Fibroblast of the aortic adventitia (primary cell): ENCODE measurements at places on chromosomes 4 and X.

- no peak for DNase-seq
Observed at GRCh38 chr4:785332-786073, 40.4 kb downstream of the CPLX1 start.

- peak; percentile 39 for DNase-seq
Observed at GRCh38 chrX:115968436-115969252, 201.9 kb upstream of the AGTR2 start.

DNA sequence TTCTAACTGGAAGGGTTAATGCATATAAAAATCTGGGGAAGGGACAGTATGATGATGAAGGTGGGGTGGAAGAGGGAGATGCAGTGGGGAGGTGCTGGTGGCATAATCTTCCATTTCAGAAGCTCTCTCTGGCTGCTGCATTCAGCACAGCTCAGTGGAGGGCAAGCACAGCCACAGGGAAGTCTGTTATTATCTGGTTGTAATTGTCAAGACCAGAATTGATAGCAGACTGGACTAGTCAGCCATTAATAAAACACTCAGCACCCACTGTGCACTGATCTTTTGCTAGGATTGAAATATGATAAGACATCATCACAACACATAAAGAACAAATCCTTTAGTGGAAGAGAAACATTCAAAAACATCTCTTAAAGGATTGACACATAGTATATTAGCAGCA, 414.2 kb upstream of the LCORL start:
- no peak for DNase-seq

- DNase-seq, result no peak
Observed at GRCh38 chrX:57155171-57155570, 18.0 kb upstream of the SPIN2A start.

DNA sequence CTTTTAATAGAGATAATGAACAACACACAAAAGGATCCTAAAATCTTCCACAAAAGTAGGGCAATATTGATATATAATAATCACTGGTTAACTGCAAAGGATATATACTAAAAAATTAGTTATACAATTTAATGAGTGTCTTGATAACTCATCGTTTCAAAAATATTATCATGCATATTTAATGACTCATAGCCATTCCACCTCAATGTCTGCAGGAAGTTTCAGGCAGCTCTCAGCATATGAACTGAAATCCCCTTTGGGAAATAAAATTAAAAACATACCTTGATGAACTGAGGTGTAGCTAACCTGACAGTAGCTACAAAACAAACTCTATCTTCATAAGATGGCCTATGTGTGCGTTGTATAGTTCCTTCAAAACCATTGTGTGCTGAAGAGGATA, 62.9 kb downstream of the TMEM165 start:
- DNase-seq, result no peak

GRCh38 chr4:128527946-128528576, 240.4 kb upstream of the PGRMC2 start:
- no peak for DNase-seq

DNA sequence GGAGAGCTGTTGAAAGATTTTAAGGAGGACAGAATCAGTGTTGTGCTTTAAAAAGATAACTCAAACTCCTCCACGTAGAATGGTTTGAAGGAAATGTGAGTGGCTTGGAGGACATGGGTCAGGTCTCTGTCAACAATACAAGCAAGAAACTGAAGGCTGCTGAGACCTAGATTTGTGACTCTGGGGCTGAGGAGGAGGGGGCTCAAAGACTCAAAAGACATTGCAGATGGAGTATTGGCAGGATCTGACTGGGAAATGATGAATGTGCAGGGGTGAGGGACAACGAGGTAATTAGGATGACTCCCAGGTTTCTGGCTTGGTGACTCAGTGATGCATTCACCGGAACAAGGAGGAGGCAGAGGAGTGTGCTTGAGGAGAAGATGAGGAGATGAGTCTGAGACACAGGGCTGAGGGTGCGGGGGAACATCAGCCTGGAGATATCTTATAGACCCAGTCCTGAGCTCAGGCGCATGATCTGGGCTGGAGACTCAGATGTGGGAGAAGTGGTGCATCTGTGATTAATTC, 3.3 kb upstream of the RPS4X start:
- DNase-seq, result no peak

DNA sequence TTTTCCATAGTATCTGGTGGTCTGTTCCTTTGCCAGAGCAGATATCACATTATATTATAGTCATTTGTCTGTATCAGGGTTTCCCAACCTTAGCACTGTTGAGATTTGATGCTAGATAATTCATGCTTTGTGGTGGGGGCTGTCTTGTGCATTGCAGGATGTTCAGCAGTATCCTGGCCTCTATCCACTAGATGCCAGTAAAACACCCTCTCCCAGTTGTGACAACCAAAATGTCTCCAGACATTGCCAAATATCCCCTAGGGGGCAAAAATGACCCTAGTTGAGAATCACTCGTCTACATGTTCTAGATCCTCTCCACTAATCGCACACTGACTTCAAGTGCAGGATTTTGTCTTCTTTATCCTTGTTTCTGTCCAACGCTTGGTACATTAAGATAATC, 160.8 kb downstream of the FANCB start:
- DNase-seq, result no peak

DNA sequence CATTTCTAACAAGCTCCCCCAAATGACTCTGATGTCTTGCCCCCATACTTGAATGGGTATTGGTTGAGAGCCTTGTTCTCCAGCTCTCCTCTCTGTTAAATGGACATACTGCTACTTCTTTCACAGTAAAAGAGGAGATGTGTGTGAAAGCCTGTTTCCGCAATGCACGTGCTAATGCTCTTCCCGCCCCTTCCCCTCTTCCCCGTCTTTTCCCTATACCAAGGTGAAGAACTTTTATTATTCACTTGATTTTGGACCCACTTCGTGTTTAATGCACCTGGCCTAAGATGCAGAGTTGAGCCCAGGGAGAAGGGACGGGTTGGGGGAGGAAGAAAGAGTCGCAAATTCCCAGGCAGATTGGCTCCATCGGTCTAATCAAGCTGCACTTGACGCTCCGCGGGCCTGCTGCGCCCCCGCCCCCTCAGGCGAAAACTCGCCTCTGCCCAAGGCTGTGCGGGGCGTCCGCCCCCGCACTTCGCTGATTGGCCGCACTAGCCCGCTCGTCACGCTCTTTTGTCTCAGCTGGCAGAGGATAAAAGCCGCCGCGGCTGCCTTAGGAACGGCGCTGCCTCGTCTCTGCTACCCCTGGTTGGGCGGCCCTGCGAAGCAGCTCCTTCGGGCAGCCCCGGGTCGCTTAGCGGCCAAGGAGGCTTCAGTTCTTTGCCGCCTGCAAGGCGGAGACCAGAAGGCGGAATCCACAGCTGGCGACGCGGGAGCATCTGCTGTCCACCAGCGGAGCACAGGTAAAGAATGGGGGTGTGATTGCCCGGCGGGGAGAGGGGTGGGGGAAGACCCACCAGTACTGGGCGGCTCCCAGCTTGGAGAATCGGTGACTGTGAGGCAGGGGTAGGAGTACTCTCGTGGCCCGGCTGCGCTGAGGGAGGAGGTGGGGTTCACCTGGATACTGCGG, at the start of gene ZCCHC12:
Gene ZCCHC12, plus strand, starts transcription at position 562 of the 910 bp plus-strand sequence. CDS start 1,421 bp downstream, outside the sequence.
- DNase-seq, result peak; percentile 26

- DNase-seq, result peak; percentile 62
Observed at GRCh38 chrX:40273356-40274050, 175.7 kb upstream of the BCOR start.

DNA sequence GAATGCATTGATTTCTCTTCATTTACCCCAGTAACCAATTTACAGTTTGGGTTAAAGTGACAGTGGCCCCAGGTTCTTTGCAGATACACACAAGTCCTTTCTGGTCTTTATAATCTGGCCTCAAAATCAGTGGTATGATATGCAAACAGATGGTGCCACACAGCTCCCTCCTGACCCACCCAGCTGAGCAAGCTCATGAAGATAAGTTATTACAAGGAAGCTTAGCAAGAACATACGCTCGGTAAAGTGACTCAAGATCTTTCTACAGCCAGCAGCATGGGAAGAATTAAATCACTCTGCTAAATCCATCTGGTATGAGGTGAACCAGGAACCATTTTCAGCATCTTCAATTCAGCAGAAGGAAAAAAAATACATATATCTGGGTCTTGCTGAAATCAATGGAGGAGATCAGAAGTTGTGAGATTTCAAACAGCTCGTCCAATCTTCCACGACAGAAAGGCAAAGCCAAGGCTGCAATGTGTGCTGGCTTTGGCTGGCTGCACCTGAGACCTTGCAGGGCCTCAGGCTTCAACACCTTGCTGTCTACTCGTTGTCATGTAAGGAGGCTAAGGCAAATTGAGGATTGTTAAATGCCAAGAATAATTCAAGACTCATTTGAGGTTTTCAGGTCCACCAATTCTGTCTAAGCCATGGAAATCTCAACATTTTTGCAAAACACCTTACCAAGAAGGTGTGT, 28.2 kb downstream of the SEL1L3 start:
- DNase-seq, result no peak

- no peak for DNase-seq
Observed at GRCh38 chrX:150456466-150456865, 93.3 kb downstream of the MAMLD1 start.

GRCh38 chr4:150212927-150213326, 134.7 kb downstream of the DCLK2 start:
- no peak for DNase-seq

DNA sequence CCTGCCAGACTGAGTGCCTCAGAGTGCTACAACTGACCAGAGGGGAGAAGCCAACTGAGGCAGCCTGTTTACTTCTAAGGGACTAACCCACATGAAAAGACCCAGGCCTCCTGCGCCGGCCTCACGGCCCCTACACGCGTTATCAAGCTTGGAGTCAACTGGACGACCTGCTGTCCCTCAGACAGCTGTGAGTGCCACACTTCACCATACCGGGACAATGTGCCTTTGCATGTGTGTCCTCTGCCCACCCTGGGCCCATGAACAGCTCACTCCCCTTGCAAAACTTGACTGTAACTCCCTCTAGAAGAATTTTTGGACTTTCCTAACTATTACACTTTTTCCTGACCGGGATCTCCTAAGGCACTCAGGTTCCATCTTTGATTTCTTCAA, 1.8 kb downstream of the NOP14 start:
- DNase-seq, result no peak

DNA sequence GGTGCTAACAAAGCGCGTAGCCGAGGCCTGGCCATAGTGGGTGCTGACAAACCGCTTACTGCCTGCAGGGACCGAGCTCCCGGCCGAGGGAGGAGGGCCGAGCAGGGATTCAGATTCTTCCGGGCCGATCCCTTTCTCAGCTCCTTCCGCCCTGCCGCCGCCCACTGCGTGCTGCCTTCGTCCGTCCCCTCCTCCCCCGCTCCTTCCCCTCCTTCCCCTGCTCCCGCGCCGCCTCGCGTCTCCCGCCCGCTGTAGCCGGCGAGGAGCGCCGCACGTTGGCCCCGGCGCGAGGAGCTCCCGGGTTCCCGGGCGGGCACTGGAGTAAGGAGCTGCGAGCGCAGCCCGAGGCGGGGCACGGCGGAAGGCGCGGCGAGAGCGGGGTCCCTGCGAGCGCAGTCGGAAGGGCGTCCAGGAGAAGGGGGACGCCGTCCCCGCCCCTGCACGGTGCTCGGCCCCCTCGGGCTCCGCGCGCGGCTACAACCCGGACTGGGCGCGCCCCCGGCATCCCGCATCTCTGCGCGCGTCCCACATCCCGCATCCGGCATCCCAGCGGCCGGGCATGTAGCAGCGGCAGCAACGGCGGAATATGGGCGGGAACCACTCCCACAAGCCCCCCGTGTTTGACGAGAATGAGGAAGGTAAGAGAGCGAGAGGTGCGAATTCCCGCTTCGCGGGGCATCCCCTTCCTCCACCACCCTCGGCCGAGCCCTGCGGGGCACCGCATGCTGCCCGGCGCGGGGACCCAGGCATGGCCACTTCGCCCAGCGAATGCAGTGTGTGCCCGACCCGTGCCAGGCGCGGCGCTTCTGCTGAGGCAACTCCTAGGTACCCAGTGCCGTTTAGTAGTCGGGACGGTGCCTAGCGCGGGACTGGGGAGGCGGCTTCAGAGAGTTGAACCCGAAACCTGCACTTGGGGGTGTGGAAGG, at the start of gene STK32B:
Gene STK32B, plus strand, starts transcription at position 203 of the 926 bp plus-strand sequence.
- DNase-seq, result peak; percentile 64

- no peak for DNase-seq
Observed at GRCh38 chr4:145446184-145446583, 35.5 kb upstream of the SMAD1 start.

- DNase-seq, result no peak
Observed at GRCh38 chr4:55534306-55534705, 12.4 kb downstream of the CLOCK start.

- no peak for DNase-seq
Observed at GRCh38 chr4:164188236-164188635, 565.7 kb upstream of the SMIM31 start.

DNA sequence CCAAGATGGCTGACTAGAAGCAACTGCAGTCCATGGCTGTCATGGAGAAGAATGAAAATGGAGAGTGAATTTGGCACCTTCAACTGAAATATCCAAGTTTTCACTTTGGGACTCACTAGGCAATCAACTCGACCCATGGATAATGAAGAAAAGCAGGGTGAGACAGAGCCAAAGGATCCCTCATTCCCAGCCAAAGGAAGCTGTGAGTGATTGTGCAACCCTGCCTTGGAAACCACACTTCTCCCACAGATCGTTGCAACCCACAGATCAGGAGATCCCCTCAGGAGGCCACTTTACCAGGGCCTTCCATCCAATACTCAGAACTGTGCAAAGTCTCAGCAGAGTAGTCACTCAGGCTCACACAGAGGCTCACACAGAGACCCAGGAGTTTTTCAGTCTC, 4.5 kb downstream of the CFAP299 start:
- DNase-seq, result peak; percentile 39

- no peak for DNase-seq
Observed at GRCh38 chrX:67296395-67296794, 247.4 kb upstream of the AR start.

DNA sequence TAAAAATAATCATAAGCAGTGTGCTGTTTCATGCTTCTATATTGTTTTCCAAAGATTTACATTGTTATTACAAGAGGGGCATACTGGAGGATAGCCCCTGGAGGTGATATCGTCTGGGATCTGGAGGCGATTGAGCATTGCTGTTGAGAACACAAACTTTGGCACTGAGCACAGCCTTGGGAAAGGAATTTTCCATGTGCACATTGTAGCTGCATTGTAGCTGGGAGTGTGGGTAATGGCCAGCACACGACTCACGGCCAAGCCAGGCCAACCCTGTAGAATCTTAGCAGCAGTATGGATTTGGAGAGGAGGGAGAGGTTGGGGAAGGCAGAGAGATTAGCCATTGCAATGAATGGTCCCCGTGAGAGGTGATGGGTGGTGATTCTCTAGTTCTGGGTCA, 121.9 kb downstream of the SMIM20 start:
- DNase-seq, result peak; percentile 47

DNA sequence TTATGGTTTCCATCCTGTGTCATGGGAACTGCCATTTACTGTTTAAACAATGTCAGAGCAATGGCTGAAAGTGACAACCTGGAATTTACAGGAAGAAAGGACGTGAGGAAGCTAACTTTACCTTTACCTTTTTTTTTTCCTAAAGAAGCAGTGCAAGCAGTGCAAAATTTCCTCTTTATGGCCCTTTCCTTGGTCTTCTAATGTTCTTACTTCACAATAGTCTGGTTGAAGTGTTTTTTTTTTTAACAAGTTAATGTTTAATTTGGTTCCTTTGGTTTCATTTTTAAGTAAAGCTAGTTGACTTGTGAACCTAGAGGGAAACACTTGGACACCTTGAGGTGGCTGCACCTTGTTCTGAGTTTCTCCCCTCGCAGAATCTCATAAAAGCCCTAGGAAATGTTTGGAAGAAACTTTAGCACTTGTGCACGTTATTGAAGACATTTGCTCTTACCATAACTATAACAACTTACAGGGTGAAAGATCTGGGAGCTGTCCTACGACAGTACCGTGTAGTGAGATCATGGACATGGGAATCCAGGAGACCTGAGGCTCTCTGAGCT, 1.8 kb downstream of the SGMS2 start:
- peak; percentile 41 for DNase-seq

GRCh38 chr4:147975325-147975724, 243.4 kb downstream of the ARHGAP10 start:
- DNase-seq, result peak; percentile 87
